Hypothalamus (tissue), 51 donors: ENCODE measurements at places on chromosomes 1 and 21.
A peak's percentile ranks its signal among the peaks of the same experiment; 100 is the strongest.

DNA sequence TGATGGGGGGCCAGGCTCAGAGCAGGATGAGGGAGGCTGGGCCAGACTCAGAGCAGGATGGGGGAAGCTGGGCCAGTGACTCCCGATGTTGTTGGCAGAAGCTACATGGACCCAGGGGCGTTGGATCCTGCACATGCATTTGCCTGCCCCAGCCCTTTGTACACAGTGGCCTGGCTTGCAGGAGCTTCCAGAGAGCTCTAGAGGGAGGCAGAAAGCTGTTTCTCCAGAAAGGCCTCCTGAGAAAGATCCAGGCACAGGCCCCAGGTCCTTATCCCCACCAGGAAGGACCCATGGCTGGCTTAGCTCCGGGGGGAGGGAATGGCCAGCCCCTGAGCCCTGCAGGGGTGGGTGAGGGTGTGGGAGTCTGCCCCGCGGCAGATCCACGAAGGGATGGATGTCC, 106.6 kb upstream of the ACTRT2 start:
- DNase-seq, result peak; percentile 47

- DNase-seq, result no peak
Observed at GRCh38 chr1:215005656-215006345, 76.7 kb upstream of the KCNK2 start.

- DNase-seq, result no peak
Observed at GRCh38 chr1:43279161-43279560, 6.2 kb downstream of the C1orf210 start.

DNA sequence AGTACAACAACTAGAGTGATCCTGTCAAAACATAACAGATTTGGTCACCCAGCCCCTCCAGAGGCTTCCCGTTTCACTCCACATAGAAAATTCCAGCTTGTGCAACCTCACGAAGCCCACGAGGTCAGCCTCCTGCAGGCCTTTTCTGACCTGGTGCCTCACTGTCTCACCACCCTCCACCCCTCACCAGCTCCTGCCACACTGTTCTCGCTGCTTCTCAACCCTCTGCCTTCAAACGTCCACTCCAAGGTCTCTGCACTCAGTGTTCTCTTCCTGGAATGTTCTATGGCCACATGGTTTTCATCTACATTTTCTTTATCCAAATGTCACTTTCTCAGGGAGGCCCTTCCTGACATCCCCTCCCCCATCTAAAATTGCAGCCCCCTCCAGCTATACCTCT, 178.9 kb downstream of the DHRS3 start:
- no peak for DNase-seq

- no peak for DNase-seq
Observed at GRCh38 chr1:178371235-178371634, 125.5 kb downstream of the CLEC20A start.

DNA sequence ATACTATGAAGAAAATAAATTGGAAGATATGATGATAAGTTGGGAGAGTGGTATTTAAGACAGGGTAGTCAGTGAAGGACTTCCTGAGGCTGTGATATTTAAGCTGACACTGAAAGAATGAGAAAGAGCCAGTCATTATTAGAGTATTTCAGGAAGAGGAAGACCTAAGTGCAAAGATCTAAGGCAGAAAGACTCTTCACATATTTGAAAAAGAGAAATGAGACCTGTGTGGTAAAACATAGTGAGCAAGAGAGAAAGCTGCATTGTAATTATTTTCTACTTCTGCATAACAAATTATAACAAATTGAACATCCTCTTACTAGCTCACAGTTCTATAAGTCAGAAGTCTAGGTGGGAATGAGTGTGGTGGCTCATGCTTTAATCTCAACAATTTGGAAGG, 34.6 kb upstream of the DOCK7 start:
- DNase-seq, result no peak

- DNase-seq, result no peak
Observed at GRCh38 chr1:31758823-31759222, 5.3 kb downstream of the ADGRB2 start.

DNA sequence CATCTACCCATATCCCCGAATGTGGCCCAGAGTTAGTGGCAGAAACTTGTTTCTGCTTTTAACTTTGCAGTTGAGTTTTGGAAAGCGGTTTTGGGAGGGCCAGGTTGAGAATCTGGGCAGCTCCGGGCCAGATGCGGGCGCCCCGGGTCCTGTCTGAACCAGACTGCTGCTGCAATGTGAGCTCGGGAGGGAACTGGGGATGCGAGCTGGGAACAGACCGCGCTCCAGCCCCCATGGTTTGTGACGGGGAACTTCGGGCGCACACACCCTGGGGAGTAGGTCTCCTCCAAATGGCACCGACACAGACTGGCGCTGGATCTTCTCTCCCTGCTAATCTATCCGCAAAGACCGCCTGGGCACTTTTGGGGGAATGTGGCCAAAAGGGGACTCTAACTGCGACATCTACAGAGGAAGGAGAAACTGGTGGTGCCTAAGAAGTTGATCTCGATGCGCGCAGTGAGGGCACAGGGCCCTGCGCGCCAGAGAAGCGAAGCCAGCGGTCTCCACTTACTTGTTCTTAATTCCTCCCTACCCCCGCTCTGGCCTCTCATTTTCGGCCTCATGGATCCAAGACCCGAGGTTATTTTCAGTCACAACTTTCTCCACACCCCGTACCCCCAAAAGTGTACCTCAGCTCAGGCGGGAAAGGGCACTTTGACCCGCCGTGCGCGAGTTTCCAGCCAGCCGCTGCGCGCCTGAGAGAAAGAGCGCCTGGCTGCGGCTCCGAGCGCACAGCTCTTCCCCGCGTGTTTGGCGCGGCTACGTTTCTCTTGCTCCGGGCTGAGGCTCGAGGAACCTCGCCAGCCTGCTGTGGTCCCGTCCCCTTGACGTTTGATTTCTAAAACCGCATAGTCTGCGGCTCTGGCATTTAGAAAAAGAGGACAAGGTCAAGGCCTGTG, 411.0 kb upstream of the ESRRG start:
- no peak for DNase-seq
